ENCODE measurements at places on chromosomes 7 and 10. TPM values are rescaled to one million over a fixed set of nuclear protein-coding genes. Genes with fewer than 3 reads are reported as not detected.

DNA sequence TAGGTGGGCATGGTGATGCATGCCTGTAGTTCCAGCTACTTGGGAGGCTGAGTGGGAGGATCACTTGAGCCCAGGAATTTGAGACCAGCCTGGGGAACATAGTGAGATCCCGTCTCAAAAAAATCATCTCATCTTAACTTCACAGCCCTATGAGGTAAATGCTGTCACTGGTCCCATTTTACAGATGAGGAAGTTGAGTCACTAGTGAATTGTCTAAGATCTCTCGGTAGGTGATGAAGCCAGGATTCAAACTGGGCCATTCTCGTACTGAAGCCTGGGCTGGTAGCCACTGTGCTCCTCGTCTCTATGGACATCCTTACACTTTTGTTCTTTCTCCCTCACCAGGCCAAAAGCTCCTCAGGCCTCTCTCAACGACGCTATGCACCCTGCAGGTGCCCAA lies 6.4 kb downstream of the SLIT1 start:
- no peak for DNase-seq

- DNase-seq, result peak; percentile 80
These were observed 46.8 kb upstream of the SLC29A3 start for GRCh38 chr10:71272056-71272771.

Gene MMP21
- not detected for polyA plus RNA-seq

Gene LIPJ
- polyA plus RNA-seq, result not detected

DNA sequence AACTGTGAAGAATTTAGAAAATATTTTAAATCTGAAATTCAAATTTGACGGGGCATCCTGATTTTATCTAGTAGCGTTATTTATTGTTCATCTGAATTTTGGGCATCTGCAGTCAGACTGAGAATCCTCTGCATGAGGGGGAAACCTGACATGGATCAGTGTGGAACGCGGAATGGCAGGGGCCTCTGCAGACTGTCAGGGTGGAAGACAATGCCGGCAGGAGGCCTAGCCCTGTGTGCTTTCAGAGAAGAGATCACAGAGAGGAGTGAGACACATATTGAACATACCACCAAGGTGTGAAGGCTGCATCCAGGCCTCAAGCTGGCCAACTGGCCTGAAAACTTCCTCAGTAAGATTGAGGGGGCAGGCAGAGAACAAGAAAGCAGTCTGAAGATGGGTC lies 921.1 kb upstream of the GHITM start:
- DNase-seq, result no peak

DNA sequence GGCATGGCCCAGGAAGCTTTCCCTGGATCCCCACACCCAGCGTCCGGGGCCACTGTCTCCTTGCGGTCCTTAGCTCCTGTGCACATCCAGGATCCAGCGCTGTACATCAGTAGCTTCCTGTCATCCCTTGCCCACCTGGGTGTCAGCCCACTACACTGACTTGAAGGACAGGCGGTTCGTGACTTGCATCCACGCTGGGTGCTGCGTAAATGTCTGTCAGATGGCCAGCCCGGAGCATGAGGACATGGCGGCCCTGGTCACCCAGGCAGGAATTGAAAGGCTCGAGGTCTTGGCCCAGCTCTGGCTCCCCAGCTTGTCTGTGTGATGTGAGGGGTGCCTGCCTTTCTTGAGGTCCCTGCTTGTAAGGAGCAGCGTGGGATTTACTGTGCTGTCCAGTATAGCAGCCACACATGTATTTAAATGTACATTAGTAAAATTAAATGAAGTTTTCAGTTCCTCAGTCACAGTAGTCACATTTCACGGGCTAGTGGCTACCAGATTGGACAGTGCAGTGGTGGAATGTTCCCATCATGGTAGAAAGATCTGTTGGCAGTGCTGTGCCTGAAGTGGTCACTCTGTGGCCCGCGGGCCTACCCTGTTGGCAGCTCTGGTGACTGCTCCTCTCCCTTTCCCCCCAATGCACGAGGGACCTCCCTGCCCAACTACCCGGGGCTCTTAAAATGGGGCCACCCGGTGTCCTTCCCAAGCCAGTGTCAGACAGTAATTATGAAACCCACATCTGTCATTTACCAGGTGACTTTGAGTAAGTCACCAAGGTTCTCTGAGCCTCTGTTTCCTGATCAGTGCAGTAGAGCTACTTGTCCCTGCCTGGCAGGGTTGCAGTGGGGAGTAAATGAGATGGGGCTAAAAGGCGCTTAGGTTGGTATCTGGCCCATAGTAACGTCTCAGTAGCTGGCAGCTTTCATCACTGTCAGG lies 97.8 kb upstream of the PPIF start:
- no peak for DNase-seq

Gene PLPP4
- 0.37 TPM for polyA plus RNA-seq

DNA sequence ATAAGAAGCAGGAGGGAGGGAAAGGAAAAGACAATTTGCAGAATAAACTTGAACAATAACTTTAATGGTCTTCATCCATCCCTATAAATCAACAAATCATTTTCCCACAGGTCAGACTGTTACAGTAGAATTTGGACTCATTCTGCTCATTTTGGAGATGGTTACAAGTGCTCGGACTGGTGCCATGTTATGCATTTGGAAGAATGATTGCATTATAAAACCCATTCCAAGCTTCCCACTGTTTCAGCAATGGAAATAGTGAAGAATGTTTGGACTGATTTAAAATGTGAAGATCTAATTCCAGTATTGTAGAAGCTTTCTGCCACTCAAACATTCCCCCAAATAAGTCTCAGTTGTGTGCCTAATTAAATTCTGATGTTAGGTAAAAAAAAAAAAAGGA lies 99.7 kb upstream of the ZEB1 start:
- no peak for DNase-seq

DNA sequence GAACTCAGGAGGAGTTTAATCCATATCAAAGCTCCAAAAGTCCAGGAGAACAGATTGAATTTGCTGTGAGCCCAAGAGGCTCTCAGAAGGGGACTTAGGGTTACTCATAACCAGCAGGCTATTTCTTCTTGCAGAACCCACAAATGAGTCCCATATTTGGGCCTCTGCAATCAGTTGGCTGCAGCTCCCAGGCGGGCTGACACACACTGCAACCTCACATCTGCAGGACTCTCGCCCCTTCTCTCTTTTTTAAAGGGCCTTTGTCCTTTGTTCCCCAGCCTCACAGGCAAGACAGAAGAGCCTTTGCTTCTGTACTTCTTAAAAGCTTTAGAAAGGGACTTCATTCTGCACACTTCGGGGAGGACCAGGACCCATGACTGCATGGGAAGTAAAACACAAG lies 26.7 kb downstream of the CREB3L2 start:
- DNase-seq, result peak; percentile 85

Gene KLF14
- 0.05 TPM for polyA plus RNA-seq

- no peak for DNase-seq
These were observed 88.7 kb downstream of the ADARB2 start for GRCh38 chr10:1648648-1649047.

DNA sequence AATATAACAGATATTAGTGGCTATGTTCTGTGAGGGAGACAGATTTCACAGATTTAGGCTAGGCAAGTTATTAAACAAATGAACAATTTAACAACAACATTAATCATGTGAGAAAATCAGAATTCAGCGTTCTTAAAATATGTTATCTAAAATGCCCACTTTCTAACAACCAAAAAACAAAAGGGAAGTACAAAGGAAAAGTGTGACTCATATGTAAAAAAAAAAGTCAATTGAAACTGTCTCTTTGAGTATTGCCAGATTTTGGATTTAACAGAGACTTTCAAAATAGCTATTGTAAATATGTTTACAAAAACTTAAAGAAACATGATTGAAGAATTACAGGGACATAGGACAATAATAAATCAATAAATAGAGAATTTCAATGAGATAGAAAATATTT lies 34.8 kb upstream of the ARHGAP22 start:
- DNase-seq, result no peak

DNA sequence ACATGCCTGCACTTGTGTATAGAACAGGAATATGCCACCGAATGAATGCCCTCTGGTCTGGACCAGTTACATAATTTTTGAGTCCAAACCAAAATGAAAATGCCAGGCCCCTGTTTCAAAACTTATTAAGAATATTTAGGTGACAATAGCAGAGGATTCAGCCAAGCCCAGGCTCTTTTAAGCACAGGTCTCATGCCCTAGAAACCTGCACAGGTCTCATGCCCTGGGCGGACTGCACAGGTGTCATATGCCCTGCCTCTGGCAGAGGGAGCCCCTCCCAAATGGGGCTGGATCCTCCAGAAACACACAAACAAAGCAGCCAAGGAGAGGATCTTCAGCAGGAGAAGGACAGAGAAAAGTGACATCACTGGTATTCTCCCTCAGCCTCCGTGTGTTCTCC lies 605.4 kb upstream of the NRP1 start:
- DNase-seq, result no peak

DNA sequence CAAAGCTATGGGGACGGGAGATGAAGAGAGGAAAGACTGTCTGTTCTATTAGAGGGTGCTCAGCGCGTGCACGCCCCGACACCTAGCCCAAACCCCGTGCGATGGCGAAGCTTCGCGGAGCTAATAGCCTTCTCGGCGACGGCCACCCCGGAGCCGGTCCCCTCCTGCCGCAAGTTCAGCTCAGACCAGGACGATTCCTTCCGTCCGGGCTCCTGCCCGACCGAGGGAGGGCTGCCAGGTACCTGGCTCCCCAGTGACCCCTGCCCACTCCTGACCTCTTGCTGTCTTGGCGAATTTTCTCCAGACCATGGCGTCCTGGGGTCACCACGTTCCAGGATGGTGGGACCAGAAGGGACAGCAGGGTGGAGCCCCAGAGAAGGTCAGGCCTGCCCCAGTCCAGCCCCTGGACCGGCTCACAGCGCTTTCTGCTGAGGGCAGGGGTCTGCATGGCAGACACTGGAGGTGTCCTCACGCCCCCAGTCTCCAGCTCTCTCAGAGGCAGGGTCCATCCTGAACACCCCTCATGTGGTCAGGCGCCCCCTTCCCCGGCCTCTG lies 36.7 kb downstream of the UNCX start:
- no peak for DNase-seq

Gene CDK1
- polyA plus RNA-seq, result 17.1 TPM

Gene ARPC1B
- 488 TPM for polyA plus RNA-seq

Gene INTS15
- 20.8 TPM for polyA plus RNA-seq

DNA sequence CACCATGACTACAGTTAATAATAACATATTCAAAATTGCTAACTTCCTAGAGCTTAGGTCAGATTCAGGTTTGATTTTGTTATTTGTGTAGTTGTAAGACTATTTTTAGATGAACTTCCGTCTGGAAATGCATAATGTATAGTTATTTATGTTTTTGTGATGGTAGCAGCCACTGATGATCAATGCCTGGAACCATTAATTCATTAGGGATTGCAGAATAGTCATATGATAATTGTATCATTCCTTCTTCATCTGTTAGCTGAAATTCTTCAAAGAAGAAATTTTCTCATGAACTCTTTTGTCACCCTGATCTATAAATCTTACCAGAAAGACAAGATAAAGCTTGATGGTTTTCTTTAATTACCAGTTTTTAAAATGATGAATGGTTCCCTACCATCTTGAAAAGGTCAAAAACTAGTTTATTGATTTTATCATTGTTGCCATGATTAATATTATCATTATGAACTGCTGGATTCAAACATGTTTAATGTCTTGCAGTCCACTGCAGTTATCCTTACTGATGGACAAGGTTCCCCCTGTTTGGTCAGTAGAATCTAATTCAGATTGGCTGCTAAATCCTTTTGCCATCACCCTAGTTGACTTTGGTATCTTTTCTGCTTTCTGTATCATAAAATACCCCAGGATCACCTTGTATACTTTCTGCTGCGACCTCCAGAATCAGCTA lies 433.3 kb downstream of the GPAM start:
- no peak for DNase-seq

DNA sequence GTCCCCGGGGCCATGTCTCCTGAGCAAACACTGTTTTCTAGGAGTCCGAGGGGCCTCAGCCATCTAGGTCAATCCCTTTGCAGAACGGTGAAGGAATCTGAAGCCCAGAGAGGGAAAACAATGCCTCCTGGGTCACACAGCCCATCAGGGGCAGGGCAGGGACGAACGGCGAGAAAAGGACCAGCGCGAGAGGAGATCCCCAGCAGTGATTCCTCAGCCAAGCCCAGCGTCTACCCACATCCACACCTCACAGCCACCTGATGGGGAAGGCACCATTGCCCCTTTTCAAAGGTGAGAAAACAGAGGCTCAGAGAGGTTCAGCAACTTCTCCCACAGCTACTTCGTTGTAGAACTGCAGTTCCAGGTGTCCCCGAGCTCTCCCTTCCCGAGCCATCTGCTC lies 17.9 kb upstream of the PSMG3 start:
- DNase-seq, result no peak

Gene MRC1
- not detected for polyA plus RNA-seq

DNA sequence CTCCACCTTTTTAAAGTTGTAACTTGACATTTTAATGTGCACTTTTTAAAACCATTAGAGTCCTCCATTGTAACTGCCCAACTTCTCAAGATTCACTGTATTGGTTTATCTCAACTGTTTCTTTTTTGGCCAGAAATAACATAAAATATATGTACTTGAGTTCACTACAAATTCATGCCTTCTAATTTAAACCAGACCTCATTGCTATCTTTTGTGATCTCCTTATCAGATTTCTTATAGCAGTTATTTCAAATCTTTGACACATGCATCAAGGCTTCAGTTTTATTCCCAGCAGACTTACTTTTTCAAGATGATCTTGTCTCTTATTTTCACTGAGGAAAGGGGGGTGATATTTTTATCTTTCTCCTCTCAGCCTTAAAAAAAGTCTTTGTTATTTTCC lies 154.3 kb downstream of the PHF14 start:
- no peak for DNase-seq

- DNase-seq, result no peak
These were observed 8.7 kb upstream of the BHLHA15 start for GRCh38 chr7:98202367-98203195.

GRCh38 chr10:132185601-132186487 lies 904 bp upstream of the DPYSL4 start:
- DNase-seq, result peak; percentile 12

DNA sequence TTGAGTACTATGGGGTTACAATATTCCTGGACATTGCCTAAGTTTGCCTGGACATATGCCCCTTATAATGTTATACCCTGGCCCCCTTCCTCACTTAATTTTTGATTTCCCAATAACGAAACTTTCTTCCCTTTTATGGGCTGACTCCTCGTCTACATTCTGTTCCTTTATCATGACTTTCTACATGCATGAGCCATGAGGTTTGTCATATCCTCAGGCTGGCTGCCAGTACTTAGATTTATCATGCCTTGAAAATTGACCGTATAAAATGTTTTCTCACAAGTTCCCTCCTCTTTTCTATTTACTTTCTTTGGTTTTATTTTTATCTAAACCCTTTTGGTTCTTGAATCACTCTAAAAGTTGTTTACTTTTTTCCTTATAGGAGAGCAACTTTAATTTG lies 4.7 kb downstream of the DNAH11 start:
- no peak for DNase-seq

GRCh38 chr10:78441694-78442093 lies 408.0 kb downstream of the RPS24 start:
- DNase-seq, result no peak

GRCh38 chr10:102499356-102499755 lies 3.2 kb downstream of the ACTR1A start:
- DNase-seq, result no peak
